ENCODE measurements at places on chromosomes 12 and 14. TPM values are rescaled to one million over a fixed set of nuclear protein-coding genes. Genes with fewer than 3 reads are reported as not detected.

TEX22 gene
- polyA plus RNA-seq: 0.17 TPM

PLEKHG7 gene
- polyA plus RNA-seq: 1.5 TPM

SLC6A12 gene
- 2.1 TPM for polyA plus RNA-seq

ANO2 gene
- 8.3 TPM for polyA plus RNA-seq

ZDHHC22 gene
- polyA plus RNA-seq: 0.02 TPM

TAS2R31 gene
- 0.26 TPM for polyA plus RNA-seq

PTPRR gene
- polyA plus RNA-seq: 0.17 TPM
